ENCODE measurements at places on chromosomes 16 and 17.

DNA sequence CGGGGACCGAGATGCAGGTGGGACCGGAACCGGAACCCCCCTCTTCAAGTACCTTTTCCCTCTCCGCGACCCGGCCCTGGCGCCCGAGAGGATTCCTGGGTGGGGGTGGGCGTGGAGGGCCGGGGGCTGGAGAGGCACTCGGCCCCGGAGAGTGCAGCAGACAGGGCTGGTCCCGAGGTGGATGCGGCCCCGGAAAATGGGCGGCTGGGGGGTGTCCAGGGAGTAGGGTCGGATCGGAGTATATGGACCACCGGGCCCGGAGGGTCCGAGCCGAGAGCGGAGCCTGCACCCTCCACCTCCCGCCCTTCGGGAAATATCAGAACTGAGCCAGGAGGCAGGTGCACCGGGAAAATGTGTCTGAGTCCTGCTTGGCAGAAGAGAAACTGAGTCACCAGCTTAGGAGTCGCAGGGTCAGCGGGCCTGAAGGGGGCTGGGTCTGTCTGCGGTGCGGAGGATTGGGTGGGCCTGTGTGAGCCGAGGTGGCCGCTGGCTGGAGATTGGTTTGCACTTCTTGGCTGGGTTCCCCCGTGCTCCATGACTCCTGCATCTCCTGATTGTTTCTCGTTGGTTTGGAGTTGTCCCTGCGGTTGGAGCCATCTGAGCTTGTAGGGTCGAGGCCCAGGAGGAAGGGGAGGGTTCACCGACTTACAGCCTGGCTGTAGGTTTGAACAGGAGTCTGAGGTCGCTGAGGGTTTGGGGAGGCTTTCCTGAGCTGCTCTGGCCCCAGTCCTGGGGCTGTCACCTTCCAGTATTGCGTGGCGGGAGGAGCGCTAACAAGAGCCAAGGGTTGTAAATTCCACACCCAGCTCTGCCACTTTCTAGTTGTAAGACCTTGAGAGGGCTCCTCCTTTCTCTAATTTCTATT is 518 bp downstream of the SH2B1 start:
- DNase-seq, result peak; percentile 48

GRCh38 chr17:27862004-27862403 is 31.2 kb downstream of the LYRM9 start:
- no peak for DNase-seq

DNA sequence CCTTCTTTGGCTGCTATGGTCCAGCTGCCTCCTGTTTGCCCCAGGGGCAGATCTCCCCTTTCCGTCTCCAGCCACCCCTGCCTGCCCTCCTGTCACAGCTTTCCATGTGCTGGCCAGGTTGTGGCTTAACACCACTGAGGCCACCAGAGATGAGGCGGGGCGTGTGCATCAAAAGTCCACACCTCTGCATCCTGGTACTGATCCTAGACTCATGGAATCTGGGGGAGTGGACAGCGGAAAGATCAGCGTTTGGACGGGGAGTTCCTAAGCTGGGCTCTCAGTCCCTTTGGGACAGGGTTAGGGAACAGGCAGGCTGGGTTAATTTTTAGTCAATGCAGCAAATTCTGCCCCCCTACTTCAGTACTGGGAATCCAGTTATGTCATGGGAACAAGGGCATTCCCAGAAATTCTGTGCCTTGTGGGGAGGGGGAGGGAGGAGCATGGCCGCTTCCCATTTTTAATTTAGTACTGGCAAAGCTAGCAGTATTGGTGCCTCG is 3.9 kb downstream of the IGFBP4 start:
- no peak for DNase-seq

DNA sequence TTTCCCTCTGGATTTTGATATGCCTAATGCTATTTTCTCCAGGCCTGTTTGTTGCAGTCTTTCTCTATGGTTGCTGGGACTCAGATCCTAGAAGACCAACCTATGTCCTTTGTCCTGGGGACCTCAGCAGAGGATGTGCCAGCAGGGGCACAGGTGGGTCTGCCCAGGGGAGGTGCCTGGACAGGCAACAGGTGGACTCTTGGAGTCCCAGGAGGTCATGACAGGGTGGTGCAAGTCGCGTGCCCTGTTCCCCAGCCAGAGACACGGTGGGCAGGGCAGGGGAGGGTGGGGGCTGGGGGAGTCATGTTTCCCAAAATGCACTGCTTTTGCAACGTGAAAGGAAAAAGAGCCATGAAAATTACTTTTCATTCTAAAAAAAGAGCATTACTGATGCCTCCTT is 26.3 kb upstream of the PLLP start:
- no peak for DNase-seq

Data from fibroblast of lung (primary cell).